ENCODE measurements at places on chromosomes 12 and 14.

- DNase-seq = no peak
Observed at GRCh38 chr14:91879196-91879595, 11.9 kb upstream of the TC2N start.

DNA sequence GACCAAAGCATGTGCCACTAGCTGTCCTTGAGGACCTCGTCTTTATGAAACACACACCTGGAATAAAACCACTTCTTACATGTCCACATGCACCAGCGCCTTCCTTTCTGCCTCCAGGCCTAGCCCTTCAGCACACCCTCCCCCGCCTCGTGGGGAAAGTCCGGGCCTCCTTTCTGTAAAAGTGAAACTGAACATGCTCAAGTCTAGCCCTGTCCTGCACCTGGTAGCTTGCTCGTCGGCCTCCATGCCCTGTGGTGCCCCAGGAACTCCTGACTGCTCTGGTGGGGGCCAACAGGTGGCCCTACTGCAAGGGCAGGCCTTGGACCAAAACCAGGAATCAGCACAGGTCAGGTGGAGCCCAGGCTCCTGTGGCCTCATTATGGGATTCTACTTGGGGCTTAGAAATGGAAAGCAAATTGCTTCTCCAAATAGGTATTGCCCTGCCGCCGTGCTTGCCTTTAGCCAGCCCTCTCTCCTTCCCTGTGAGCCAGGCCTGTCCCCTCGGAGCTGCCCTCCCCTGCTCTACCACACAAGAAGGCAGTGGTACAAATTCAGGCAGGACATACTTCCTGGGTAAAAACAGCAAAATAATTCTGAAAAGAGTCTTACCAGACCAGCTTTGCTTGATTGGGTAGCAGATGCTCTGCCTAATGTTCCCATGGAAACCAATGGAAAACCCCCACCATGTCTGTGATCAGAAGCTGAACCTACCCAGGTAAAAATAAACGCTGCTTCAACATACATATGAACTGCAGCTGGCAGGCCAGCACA lies 43.5 kb downstream of the ERH start:
- no peak for DNase-seq

DNA sequence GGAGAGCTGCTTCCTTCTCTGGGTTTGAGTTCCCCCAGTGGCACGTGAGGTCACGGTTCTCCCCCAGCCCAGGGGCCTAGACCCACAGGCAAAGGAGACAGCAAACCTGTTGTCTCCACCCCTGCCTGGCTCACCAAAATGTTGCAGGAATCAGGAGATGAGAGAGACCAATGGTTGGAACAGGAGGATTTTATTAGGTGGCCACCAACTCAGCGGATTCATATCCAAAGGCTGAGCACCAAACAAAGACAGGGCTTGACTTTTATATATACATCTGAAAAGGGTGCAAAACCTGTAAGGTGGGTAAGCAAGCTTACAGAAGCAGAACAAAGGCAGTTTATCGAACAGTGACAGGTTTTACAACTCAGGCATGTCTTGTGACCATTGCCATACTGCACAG lies 9.2 kb upstream of the ADAM21 start:
- no peak for DNase-seq

GRCh38 chr14:103408491-103409155 lies 23.4 kb downstream of the MARK3 start:
- no peak for DNase-seq

- no peak for DNase-seq
Observed at GRCh38 chr14:99475660-99476059, 5.0 kb downstream of the SETD3 start.

GRCh38 chr12:132393991-132394949 lies 64.9 kb upstream of the GALNT9 start:
- DNase-seq = no peak

DNA sequence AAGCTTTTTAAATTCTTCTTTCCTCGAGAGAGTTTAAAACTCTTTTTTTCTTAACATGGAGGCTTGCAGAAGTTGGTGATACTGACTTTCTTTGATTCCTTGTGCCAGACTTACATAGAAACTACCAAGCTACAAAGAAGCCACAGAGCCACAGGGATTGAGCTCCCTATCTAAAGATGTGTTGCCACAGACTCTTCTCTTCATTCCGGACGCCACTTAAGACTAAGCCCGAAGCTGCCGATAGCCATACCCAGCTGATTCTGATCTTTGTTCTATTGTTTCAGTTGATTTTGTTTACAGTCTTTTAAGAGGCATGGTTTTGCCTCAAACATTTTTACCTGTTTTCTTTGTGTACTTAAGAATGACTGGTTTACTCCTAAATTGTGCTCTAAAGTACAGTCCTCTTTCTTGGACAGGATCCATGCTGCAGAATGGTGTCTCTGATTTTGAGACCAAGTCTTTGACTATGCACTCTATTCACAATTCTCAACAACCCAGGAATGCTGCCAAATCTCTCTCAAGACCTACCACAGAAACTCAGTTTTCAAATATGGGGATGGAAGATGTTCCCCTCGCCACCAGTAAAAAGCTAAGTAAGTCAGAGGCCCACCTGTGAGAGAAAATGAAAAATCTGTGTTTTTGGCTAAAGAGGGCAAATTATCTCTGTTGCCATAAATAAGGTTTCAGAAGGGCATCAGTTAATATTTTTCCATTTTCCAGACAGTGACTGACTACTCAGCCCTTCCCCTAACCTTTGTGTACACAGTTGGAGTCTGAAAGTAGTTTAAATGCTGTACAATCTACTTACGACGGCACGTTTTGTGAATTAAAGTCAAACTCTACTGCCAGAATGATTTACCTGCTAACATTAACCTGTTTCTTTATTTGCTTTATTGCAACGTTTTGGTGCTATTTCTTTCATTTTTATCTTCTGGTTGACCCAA lies 42.1 kb upstream of the KCNH3 start:
- DNase-seq = no peak

DNA sequence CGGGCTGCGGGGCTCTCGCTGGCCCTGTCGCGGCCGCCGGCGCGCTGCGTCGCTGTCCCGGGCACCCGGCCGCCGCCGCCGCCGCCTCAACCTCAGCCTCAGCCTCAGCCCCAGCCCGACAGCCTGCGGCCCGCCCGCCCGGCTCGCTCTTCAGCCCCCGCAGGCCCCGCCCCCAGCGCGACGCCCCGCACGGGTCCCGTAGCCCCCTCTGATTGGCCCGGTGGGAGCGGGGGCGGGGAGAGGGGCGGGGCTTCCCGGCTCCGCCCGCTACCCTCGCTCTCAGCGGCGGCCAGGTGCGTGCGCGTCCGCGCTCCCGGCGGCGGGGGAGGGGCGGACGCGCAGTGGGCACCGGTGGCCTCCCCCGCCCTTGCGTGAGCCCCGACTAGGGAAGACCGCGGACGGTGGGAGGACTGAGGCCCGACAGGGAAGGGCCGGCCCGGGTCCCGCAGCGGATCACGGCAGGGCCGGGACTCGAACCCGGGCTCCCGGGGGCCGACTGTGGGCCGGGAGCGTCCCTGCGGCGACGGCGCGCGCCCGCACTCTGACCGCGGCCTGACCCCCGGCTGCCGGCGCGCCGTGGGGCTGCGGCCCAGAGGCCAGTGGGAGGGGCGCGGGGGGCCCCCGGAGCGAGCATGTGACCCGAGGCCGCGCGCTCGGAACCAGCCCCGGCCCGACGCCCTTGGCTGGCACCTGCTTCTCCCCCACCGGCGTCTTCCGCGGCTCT lies at the start of gene PPP1R13B:
Gene PPP1R13B (minus strand): TSS at position 125 of the 724 bp plus-strand sequence. CDS start 268 bp downstream, outside the sequence.
- peak; percentile 26 for DNase-seq

DNA sequence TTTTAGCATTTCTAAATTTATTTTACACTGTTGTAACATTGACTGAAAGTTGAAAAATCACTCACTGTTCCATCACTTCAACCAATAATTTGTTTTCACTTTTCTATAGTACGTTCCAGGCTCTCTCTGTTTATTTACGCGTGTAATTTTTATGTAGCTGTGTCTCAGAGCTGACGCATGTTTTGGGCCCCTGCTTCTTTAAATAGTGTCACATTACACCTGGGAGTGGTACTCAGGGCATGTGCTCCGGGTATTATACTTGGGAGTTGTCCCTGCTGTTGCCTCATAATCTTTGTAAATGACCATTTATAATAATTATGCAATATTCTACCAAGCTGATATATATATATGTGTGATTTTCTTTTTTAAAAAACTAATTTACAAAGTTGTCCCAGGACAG lies 132.8 kb upstream of the CPM start:
- DNase-seq = peak; percentile 20

DNA sequence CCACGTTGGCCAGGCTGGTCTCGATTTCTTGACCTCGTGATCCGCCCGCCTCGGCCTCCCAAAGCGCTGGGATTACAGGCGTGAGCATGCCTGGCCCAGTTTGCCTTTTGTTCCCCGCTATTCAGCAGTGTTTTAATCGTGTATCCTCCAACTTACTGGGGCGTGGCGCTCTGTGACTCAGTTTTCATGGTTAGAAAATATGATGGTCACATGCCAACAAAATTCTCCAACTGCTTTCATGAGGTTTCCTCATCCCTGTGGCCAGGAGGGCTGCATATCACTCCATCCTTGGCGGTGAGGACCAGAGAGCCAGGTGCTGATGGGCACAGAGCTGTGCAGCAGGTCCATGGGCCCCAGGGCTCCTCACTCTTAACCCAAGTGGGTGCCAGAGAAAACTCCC lies 33.0 kb upstream of the PRMT8 start:
- no peak for DNase-seq
